ENCODE measurements at places on chromosomes 3 and 15. TPM values are rescaled to one million over a fixed set of nuclear protein-coding genes. Genes with fewer than 3 reads are reported as not detected.

- no peak overlapping the region for H3K4me3 ChIP-seq
- no peak overlapping the region for H3K27ac ChIP-seq
- H3K36me3 ChIP-seq = no peaks in the 10 kb centered on the region
- no peak for DNase-seq
- H3K27me3 ChIP-seq = no peaks in the 10 kb centered on the region
- no peaks in the 10 kb centered on the region for H3K4me1 ChIP-seq
These were observed 526.9 kb downstream of the PYDC2 start for GRCh38 chr3:191987831-191988350.

The PLSCR2 gene
- total RNA-seq = 0.41 TPM

DNA sequence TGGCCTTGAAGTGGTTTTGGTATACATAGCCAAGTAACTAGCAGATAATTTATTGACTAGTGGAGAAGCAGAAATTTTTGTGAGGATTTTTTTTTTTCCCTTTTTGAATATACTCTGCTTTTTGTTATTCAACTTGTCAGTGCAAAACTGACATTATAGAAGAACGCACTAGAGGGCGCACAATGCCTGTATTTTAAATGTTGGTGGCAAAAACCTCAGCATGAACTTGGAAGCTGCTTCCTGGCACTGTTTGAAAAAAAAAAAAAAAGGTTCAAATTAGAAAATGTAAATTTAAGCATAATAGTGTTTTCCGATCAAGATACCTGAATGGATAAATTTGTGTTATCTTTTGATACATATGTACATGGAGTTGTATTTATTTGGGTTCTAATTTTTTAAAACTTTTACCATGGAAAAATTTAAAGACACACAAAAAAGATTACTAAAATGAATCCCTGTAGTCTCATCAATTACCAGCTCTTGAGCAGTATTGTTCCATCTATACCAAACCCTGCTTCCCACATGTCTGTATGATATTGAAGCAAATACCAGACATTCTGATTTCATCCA lies 56.0 kb downstream of the SLC25A26 start:
- no peaks in the 10 kb centered on the region for H3K27me3 ChIP-seq
- no peaks in the 10 kb centered on the region for H3K4me1 ChIP-seq
- H3K27ac ChIP-seq = no peak overlapping the region
- peak; percentile 49 for DNase-seq

GRCh38 chr3:480070-480469 lies 283.5 kb downstream of the CHL1 start:
- H3K4me1 ChIP-seq = no peaks in the 10 kb centered on the region
- no peak overlapping the region for H3K27ac ChIP-seq
- no peaks in the 10 kb centered on the region for H3K36me3 ChIP-seq
- no peaks in the 10 kb centered on the region for H3K27me3 ChIP-seq

The VPS39 gene
- 117 TPM for total RNA-seq

DNA sequence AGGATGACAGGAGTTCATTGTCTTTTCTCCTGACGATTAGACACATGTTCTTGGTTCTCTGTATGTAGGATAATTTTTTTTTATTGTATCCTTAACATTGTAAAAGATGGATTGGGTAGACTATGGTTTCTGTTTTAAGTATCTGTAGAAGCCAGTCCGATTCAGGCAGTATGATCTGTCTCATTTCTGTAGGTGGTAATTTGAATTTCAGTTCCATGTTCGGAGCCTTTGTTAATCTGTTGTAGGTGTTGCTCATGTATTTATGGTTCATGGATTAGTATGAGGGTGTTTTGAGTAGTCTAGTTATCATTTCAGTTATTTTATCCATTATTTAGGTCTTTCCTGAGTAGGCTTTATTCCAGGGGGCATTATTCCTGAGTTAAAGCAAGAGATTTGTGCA lies 32.4 kb upstream of the MME start:
- no peaks in the 10 kb centered on the region for H3K36me3 ChIP-seq
- no peaks in the 10 kb centered on the region for H3K4me1 ChIP-seq
- no peak for DNase-seq
- H3K27me3 ChIP-seq = no peaks in the 10 kb centered on the region
- H3K4me3 ChIP-seq = no peak overlapping the region
- H3K27ac ChIP-seq = no peak overlapping the region

DNA sequence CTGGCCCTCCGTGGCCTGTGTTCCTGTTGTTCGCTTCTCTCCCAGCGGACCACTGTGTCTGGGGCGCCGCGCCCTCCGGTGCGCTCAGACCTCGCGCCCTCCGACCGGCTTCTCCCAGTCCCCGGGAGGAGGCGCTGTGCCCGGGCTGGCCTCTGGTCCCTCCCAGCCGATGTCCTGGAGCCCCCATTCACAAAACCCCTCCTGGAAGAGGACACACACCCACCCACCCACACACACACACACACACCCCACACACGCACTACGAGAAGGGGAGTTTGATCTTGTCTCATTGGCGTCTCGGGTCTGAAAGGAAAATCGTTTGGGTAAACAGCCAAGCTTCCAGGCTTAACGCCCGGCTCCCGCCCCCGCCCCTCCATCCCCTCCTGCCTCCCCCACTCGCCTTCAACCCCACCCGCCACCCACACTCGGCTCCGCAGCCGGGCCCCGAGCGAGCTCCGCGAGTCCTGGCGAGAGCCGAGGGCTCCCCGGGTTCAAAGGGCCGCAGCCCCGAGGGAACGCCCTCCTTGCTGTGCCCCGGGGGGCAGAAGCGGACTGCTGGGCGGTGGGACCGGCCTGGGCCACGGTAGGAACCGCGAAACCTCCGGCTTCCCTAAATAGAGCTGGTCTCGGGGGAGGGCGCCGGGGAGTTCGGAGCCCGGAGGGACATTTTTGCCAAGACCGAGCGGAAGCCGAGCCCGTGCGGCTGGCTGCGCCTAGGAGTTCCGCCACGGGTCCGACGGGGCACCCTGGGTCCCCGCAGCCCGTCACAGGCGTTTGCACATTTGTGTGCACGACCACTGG lies 23.6 kb downstream of the NR2F2 start:
- H3K36me3 ChIP-seq = no peaks in the 10 kb centered on the region
- H3K27ac ChIP-seq = peak overlapping the region; percentile 93
- peak overlapping the region; percentile 53 for H3K4me3 ChIP-seq
- peak; percentile 46 for DNase-seq
- peaks cover 19% of the 10 kb centered on the region for H3K4me1 ChIP-seq
- H3K27me3 ChIP-seq = no peaks in the 10 kb centered on the region

- no peak overlapping the region for H3K27ac ChIP-seq
- DNase-seq = no peak
- H3K4me1 ChIP-seq = peaks cover 15% of the 10 kb centered on the region
- no peak overlapping the region for H3K4me3 ChIP-seq
These were observed 43.5 kb downstream of the PTH1R start for GRCh38 chr3:46921041-46921440.

The SKOR1 gene
- total RNA-seq = 0.53 TPM

The PRICKLE2 gene
- total RNA-seq = 9.2 TPM

The LOXL1 gene
- 5.3 TPM for total RNA-seq

The ZIC1 gene
- total RNA-seq = not detected

DNA sequence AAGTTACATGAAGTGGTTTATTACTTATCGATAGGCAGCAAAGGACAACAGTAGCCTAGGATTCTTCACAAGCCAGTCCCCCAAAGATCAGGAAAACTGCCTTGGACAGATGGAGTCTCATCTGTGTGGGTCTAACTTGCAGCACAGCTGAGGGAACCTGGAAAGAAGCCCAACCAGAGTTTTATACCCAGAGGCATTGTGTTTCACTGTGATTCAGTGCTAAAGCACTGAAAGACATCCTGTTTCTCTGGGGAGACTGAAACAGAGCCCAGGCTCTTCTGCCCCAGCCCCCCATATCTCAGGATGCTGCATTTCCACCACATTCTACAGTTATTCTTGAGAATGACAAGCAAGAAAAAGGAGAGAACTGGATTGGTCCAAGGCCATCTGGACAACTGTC lies 48.2 kb upstream of the PYDC2 start:
- DNase-seq = no peak
- H3K27ac ChIP-seq = no peak overlapping the region
- H3K36me3 ChIP-seq = no peaks in the 10 kb centered on the region

The IL17RD gene
- 1.9 TPM for total RNA-seq

The GOLGA8J gene
- not detected for total RNA-seq

The OCA2 gene
- not detected for total RNA-seq

The ANKRD34C gene
- total RNA-seq = not detected

DNA sequence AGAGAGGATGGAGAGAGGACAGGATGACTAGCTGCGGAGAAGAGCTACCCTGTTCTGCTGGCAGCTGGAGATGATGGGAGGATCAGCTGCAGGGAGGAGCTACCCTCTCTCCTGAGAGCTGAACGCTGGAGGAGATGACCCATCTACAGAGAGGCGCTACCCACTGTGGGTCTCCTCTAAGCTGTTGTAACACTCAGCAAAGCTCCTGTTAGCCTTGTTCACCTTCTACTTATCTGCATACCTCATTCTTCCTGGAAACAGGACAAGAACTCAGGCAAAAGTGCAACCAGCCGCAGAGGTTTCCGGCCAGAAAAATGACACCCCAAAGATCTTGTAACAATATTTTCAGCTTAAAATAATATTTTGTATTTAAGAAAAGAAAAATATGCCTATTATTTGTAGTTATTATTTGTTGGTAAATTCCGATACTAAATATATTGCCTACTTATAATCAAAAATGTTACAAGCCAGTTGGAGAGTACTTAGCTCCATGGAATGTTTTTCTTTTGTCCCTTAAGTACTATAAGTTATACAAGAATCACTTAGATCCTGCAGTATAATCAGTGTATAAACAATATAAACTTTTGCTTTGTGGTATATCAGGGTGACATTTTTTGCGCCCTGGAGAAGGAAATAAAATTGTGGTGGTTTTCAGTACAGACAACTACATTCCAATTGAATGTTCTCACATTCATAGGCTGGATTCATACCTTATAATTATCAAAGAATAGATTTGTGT lies 1188.0 kb upstream of the CADM2 start:
- no peaks in the 10 kb centered on the region for H3K4me1 ChIP-seq
- H3K4me3 ChIP-seq = no peak overlapping the region
- no peak overlapping the region for H3K27ac ChIP-seq
- H3K27me3 ChIP-seq = no peaks in the 10 kb centered on the region
- no peaks in the 10 kb centered on the region for H3K36me3 ChIP-seq
- DNase-seq = no peak

GRCh38 chr3:58260261-58260731 lies 22.7 kb downstream of the ABHD6 start:
- H3K27me3 ChIP-seq = no peaks in the 10 kb centered on the region
- no peak overlapping the region for H3K27ac ChIP-seq
- peaks cover 11% of the 10 kb centered on the region for H3K36me3 ChIP-seq
- no peak overlapping the region for H3K4me3 ChIP-seq
- no peak for DNase-seq

DNA sequence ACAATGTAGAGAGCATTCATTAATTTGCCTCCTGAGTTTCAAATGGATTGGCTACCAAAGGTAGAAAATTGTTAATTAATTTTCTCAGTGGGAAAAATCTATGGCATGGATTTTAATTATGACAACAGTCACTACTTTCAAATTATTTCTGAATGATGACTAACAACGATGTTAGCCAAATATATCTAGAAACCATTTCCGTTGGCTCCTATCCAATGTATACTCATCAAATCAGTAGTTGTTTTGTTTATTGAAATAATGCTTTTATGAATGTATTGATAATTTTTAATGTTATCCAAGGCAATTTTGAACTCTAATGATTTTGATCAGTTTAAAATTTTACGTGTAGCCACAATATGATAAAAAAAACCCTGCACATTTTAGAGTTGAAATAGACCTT lies 333.4 kb downstream of the NAALADL2 start:
- H3K36me3 ChIP-seq = no peaks in the 10 kb centered on the region
- H3K27me3 ChIP-seq = no peaks in the 10 kb centered on the region
- H3K27ac ChIP-seq = no peak overlapping the region
- no peak overlapping the region for H3K4me3 ChIP-seq
- no peaks in the 10 kb centered on the region for H3K4me1 ChIP-seq

The TM6SF1 gene
- total RNA-seq = 8.0 TPM

- H3K4me1 ChIP-seq = peaks cover 40% of the 10 kb centered on the region
- H3K27ac ChIP-seq = peak overlapping the region; percentile 85
- H3K36me3 ChIP-seq = peaks cover 43% of the 10 kb centered on the region
- no peak overlapping the region for H3K4me3 ChIP-seq
These were observed 60.8 kb downstream of the RGMA start for GRCh38 chr15:93028111-93028631.

The SLC22A14 gene
- total RNA-seq = 0.11 TPM

- H3K27me3 ChIP-seq = no peaks in the 10 kb centered on the region
- no peak for DNase-seq
- H3K4me3 ChIP-seq = no peak overlapping the region
These were observed 118.4 kb upstream of the TMC3 start for GRCh38 chr15:81492331-81492968.

- no peaks in the 10 kb centered on the region for H3K4me1 ChIP-seq
- no peak overlapping the region for H3K4me3 ChIP-seq
- no peak for DNase-seq
- no peaks in the 10 kb centered on the region for H3K36me3 ChIP-seq
- H3K27ac ChIP-seq = no peak overlapping the region
These were observed 107.6 kb downstream of the TGFBR2 start for GRCh38 chr3:30713885-30714503.

The C3orf49 gene
- total RNA-seq = not detected

DNA sequence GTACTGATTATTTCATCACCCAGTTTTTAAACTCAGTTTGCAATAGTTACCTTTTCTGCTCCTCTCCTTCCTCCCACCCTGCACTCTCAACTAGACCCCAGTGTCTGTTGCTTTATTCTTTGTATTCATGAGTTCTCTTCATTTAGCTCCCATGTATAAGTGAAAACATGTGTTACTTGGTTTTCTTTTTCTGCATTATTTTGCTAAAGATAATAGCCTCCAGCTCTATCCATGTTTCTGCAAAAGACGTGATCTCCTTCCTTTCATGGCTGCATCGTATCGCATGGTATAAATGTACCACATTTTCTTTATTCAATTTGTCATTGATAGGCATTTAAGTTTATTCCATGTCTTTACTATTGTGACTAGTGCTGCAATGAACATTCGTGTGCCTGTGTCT lies 79.0 kb downstream of the NAALADL2 start:
- no peak overlapping the region for H3K4me3 ChIP-seq
- DNase-seq = no peak
- no peak overlapping the region for H3K27ac ChIP-seq

DNA sequence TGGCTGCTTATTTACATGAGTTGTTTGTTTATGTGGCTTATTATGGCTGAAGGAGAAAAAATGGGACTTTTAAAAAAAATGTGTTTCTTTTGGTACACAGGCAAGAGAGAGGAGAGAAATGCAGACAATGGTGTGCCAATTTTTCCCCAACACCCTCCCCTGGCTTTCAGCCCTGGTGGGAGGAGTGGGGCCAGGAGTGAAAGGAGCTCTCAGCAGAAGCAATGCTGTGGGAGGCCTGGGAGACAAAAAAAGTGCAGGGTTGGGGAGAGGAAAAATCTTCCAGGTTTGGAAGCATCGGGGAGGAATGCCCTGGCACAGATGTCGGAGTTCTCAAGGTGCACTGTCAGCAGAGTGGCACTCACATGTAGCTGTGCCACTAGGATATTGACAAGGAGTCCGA lies 117.7 kb upstream of the FOXB1 start:
- DNase-seq = no peak
- no peak overlapping the region for H3K27ac ChIP-seq
- no peak overlapping the region for H3K4me3 ChIP-seq
- H3K4me1 ChIP-seq = no peaks in the 10 kb centered on the region

Measured in adrenal gland (tissue), 19 donors.